ENCODE measurements at places on chromosomes 11 and 22.

GRCh38 chr11:3709977-3710376, 38.8 kb upstream of the CHRNA10 start:
- DNase-seq = no peak

- no peak for DNase-seq
These were observed 98.8 kb downstream of the HSD17B12 start for GRCh38 chr11:43779306-43779705.

- no peak for DNase-seq
These were observed 69.1 kb downstream of the ADM start for GRCh38 chr11:10373929-10374328.

DNA sequence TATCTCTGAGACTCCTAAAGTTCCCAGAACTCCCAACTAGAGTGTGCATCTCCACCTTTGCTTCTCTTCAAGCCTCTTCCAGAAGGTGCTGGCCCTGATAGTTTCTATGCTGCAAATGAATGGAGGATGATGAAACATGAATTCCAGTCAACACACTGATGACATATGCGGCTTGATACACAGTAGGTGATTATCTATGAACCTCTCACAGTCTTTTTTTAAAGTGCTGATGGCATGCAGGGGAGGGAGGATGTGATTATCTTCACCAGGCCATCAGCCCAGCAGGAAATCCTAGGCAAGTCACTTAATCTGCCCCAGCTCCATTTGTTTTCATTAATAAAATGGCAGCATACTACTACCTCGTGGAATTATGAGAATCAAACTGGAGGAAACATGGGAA, 548.5 kb downstream of the SOX6 start:
- DNase-seq = no peak

DNA sequence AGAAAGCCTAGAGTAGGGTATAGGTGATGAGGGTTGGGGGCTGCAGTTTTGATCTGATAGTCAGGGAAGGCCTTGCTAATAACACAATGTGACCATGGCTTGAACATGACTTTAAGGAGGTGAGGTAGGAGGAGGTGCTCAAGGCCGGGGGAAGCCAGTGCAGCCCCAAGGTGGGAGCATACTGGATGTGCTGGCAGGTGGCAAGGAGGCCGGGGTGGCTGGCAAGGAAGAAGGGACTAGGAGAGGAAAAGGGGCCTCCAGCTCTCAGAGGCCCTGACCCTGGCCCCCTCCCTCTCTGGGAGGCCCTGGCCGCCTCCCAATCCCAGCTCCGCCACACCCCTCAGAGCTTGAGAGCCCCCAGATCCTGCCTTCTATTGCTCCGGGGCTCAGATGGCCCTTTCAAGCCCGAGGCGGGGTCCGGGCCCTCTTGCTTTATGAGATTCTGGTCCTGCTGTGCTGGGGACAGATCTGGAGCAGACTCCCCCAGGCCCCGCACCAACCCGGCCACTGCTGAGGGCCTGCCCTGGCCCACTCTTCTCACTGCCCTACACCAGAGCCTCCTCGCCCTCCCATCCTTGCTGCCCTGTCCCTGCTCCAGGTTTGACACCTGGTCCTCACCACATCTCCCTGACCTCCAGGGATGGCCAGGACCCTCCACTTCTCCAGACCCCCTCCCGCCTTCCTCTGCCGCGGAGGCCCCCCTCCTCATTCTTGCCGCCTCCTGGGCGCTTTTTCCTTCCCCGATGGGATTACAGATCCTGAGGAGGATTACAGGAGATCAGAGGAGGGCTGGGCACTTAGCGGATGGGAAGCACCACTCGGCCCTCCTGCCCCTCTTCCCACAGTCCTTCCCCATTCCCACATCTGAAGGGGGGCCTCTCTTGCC, 1.8 kb downstream of the PITPNM1 start:
- DNase-seq = no peak

DNA sequence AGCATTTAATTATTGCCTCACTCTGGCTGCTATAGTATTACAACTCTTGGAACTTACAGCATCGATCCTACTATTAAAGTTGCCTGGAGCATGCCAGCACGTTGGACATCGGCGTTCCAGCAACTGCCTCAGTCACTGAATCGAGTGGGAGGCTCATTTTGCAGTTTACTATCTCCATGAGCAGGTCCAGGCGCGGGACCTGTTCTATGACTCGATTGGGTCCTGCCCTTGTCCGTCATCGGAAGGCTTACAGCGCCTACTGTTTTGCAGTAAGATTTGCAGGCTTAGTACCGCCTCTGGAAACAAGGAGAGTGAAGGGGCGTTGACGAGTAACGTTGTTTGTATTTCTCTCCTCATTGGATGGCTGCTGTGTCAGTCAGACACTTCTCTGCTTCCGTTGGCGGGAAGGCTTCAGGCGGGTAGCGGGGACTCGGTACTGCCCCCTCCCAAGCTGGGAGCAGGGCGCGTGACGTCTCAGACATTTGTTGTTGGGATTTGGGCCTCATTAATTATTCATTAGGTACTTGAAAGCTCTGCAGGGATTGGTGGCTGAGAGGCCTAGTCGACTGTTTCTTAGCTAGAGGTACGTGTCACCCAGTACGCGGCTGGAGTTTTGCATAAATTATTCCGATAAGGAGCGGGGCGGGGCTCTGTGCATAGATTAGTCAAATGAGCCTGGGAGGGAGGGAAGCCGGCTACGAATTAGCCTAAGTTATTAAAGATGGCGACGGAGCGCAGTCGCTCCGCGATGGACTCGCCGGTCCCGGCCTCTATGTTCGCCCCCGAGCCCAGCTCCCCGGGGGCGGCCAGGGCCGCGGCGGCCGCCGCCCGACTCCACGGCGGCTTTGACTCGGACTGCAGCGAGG, at the start of gene GTPBP1:
GTPBP1 (plus strand) TSS at position 710 of the 866 bp plus-strand sequence; CDS start at position 722, 12 bp downstream.
- peak; percentile 100 for DNase-seq

Data from Daoy (cell line).